ENCODE measurements at places on chromosomes 7 and 10. TPM values are rescaled to one million over a fixed set of nuclear protein-coding genes. Genes with fewer than 3 reads are reported as not detected.

Gene CYP2C8
- not detected for total RNA-seq

GRCh38 chr7:101589976-101590662 lies 39.0 kb downstream of the MYL10 start:
- no peak for DNase-seq

GRCh38 chr7:112267944-112268691 lies 61.6 kb downstream of the ZNF277 start:
- DNase-seq, result no peak

Gene EMX2
- not detected for total RNA-seq

- DNase-seq, result no peak
Observed at GRCh38 chr7:49883933-49884332, 110.5 kb downstream of the VWC2 start.

Gene THAP5
- 32.8 TPM for total RNA-seq

- DNase-seq, result no peak
Observed at GRCh38 chr10:74926791-74927585, 100.6 kb downstream of the KAT6B start.

DNA sequence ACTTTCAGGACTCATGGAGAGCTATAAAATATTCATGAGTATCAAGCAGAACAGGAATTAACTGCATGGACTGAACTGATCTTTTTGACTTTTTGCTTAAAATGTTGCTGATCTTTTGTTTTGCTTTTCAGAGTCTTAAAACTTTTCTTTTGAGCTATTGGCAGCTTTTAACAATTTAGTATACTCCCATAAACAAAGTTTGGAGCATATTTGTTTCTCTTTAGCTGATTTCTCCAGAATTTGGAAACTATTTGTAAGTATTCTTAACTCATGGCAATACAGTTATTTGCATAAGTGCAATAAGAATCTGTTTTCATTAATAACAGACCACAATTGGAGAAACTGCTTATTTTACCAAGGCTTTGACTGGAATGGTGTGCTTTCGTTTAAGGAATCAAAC lies 73.4 kb upstream of the C1GALT1 start:
- DNase-seq, result no peak

DNA sequence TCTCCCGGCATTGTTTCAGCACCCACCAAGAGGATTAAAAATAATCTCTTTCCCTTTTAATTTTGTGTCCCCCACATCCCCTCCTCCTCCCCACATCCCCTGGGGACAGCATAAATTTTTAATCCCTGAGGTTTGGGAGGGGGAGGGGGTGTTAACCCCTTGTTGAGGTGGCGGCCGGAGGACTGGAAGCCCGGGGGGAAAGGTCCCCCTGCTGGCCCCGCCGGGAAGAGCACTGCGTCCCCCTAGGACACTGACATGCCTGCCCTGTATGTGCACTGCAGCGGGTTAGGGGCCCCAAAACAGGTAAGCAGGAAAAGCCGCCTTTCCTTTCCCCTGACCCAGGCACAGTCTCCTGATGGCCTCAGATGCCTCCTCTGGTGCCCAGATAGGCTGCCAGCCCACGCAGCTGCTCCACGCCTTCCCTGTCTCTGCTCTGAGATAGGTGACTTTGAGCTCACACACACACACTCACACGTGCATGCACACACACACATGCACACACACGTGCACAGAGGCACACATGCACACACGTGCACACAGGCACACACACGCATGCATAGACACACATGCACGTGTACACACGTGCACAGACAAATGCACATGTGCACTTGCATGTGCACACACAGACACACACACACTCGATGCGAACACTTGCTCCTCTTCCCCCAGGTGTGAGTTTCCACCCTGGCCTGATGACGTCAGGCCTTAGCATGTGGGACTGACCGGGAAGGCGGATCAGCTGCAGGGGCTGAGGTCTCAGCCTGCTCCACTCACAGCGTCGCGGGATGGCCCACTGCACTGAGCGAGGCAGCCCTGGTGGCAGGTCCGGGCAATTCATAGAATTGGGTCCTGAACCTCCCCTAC lies 12.3 kb downstream of the CNPY1 start:
- peak; percentile 67 for DNase-seq

DNA sequence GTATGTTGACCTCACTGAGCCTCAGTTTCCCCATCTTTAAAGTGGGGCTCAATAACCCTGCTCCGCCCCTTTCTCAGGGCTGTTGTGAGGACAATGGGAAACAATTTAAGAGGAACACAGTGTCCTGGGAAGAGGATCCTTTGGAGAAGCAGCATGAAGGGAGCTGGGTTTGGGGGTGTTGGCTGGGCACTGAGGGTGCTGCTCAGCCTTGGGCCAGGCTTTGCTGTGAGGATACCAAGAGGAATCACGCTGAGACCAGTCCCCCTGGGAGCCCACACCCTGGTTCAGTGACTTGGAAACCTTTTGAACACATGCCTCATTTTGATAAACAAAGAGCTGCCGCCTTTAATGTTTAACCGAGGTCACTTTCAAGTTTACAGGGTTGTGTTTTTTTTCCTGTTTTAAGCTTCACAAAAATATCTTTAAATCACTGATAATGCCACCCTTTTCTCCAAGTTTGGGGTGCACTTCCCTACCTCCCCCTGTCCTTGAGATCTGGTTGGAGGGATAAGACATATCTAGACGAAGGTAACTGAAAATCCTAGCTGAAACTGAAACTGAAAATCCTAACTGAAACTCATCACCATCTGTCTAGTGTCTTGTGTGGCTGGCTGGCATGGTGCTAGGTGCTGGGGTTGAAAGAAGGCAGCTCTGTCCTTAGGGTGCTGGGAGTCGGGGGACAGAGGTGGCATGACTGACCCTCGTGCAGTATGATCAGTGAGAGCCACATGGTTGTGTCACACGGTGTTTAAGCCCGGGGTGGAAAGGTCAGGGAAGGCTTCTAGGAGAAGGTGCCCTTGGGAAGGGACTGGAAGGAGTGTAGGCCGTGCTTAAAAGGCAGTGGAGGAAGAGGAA lies 27.7 kb downstream of the ZNF775 start:
- peak; percentile 50 for DNase-seq

Gene GPR15LG
- not detected for total RNA-seq
